ENCODE measurements at places on chromosomes 16 and 17. TPM values are rescaled to one million over a fixed set of nuclear protein-coding genes. Genes with fewer than 3 reads are reported as not detected.

SPAG5 gene
- 142 TPM for total RNA-seq

PRKCA gene
- total RNA-seq, result 73.3 TPM

GPR179 gene
- total RNA-seq, result 0.05 TPM

CCP110 gene
- total RNA-seq, result 25.5 TPM

DNA sequence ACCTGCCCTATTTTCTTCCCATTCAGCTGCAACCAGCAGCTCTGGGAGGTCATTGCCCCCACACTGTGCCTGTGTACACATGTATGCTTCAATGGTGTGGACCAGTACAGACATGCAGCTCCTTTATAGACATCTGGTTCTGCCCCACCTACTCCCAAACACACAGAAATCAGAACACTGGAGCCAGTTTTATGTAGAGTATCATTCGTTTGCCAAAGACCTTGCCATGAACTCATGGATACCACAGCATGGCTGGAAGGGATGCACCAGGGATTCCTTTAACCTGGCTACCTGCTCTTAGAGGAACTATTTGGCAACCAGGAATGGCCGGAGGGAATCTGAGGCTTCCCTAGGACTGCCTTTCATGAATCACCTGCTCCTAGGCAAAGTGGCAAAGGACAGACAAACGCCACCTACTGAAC, 60.4 kb downstream of the ZFHX3 start:
- DNase-seq, result no peak

DNA sequence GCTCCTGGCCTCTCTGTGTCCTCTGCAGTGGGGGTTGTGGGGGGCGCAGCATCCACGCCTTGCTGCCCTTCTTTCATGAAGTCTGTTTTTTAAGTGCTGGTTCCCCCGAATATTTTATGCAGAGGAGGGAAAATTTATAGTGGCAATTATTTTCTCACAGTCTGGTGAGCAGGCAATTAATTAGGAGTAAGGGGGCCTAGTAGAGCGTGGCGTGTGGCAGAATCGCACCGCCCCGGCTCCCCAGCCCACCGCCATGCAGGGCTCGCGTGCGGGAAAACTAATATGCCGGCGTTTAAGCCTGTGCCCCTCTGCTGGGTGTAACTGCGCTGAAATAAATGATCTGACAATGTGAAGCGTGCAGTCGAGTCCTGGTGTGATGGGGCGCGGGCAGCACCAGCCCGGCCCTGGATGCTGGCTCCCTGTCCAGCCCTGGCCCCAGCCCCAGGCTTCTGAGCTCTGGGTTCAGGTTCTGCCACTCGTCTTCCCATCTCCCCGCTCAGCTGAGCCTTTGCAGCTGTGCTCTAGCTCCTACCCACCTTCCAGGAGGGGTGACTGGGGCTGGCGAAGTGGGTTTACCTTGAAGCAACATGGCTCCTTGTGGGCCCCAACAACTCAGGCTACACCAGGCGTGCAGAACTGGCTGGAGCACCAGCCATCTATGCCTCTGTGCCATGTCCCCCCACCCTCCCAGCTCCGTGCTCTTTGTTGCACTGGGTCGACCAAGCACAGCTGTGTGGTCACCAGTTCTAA, 13.8 kb downstream of the ENGASE start:
- DNase-seq, result no peak

DNA sequence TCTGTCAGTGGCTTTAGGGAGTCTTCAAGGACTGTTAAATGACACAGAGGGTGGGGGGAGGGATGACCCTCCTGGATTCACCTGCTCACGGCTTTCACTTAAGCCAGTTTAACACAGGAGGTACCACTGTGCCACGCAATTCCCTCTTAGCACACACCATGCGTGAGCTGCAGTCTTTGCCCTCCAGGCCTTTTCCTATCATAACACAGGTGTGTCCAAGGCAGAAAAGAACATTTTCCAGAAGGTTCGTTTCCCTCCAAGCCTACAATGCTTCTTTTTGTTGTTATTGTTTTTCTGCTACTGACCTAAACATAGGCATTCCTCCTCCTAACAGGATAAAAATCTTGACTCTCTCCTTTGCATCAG, 1.1 kb downstream of the ZFHX3 start:
- no peak for DNase-seq

- DNase-seq, result no peak
Measured at GRCh38 chr17:2691069-2691871, 20.3 kb downstream of the CLUH start.

MFSD6L gene
- total RNA-seq, result 0.07 TPM

ARMC5 gene
- 7.9 TPM for total RNA-seq

DNA sequence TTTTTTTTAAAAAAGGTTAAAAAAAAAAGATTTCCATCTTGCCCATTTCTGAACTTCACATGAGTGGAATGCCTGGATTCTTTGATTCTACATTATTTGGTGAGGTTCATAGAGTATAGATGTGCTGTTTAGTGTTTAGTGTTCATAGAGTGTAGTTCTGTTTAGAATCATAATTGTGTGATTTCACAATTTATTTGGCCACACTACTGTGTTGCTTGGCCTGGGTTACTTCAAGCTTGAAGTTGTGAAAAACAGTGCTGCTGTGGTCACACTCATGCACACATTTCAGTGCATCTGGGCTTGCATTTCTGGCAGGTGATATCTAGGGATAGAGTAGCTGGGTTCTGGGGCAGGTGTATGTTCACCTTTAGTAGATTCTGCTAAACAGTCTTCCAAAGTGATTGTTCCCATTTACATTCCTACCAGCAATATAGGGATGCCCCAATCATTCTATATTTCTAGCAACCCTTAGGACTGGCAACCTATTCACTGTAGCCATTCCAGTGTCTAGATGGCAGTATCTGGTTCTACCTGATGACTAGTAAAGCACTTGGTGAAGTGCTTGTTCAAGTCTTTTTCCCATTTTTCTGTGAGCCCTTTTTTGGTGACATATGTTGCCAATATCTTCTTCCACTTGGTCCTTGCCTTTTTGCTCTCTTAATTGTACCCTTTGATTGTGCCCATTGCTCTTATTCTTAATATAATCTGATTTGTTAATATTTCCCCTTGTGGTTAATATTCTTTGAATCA, 50.6 kb upstream of the RBFOX3 start:
- no peak for DNase-seq

SSTR5 gene
- total RNA-seq, result not detected

DNA sequence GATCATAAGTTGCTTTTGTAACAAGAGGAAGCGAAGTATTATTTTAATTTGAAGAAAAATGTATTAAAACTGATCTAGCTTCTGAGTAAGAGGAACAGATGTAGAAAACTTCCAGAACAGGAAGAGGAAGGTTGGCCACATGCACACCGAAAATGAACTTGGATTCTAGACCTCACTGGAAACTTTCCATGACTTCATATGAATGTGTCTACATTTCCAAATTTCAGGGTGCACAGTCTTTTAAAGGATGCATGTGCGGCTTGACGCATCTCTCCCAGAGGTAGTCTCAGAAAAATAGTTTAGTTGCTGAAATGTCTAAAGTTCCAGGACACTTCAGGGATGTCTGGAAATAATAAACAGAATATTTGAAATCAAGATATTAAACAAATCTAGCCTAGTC, 275.1 kb upstream of the MYOCD start:
- DNase-seq, result no peak

CLDN7 gene
- total RNA-seq, result 0.72 TPM

- DNase-seq, result no peak
Measured at GRCh38 chr17:44922136-44922535, 6.8 kb upstream of the GFAP start.

DNA sequence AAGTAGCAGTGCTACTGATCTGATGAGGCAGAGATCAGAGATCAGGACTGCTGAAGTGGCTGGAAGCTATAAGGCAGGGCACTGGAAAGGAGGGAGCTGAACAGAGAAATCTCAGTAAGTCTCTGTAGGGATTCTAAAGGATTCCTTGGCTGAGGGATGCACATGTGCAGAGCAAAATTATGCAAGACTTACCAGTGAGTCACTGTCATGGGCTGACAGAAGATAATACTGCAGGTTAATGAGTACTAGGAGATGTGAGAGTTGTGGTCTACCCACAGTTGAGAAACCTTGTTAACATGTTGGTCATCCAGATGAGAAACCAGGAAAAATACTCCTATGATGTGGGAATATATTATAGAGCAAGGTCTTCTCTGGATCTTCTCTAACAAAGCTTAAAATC, 378.1 kb downstream of the HAPSTR1 start:
- no peak for DNase-seq

MAP3K14 gene
- total RNA-seq, result 50.3 TPM

- no peak for DNase-seq
Measured at GRCh38 chr16:66587881-66588600, 8.8 kb downstream of the CMTM2 start.

DNA sequence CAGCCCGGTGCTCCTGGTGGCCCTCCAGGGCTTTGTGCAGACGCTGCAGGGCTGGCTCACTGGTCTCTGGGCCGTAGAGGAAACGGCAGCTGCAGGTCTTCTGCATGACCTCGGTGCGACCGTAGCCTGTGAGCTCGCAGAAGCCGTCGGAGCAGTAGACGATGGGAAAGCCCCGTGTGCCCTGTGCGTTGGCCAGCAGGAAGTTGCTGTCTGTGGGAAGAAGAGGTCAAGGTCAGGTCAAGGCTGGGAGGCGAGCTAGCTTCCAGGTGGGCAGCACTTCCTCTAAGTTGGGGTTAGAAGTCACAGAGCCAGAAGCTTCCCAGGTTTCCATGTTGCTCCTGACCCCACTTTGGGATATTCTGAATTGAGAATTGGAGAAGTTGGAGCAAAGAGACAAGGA, 2.1 kb downstream of the KCNH4 start:
- DNase-seq, result peak; percentile 39

GRCh38 chr17:34487626-34488025, 91.8 kb upstream of the TMEM132E start:
- no peak for DNase-seq

TBC1D3L gene
- total RNA-seq, result 0.39 TPM

GRCh38 chr16:14629919-14630619, at the start of gene PARN:
PARN (minus strand) TSS chr16:14630260; CDS start chr16:14630125, 135 bp downstream.
- DNase-seq, result peak; percentile 99

GRCh38 chr16:87163637-87164036, 153.6 kb downstream of the C16orf95 start:
- no peak for DNase-seq

DNA sequence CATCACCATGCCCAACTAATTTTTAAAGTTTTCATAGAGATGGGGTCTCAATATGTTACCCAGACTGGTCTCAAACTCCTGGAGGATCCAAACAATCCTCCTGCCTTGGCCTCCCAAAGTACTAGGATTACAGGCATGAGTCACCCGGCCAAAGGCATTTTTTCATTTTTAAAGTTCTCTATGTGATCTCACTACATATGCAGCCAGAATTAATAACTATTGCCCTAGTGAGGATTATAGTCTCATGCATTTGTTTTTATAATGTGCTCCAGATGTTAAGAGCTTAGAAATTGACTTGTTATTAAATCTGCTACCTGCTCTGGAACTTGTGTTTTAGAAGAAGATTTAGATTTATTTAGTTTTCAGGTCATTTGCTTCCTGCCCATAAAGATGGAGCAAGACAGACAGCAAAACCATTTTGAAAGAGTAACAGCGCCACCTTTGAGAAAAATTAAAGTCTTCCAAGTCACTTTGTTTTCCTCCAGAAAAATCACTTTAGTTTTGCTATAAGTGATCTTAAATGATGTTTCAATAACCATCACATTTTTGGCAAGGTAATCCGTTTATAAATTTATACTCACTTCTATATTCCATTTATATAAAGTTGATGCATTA, 79.5 kb downstream of the CA4 start:
- no peak for DNase-seq

ARHGAP27 gene
- 43.5 TPM for total RNA-seq

DNA sequence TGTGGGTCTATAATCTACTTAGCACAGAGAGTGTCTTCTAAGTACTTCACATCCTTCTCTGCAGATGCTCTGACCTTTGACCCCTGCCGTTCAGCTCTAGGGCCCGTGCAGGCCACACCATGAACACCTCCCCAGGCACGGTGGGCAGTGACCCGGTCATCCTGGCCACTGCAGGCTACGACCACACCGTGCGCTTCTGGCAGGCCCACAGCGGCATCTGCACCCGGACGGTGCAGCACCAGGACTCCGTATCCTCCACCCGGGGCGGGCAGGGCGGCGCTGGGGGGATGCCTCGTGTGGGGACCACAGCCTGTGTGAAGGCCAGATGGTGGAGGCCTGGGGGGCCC, 686 bp downstream of the MLST8 start:
- no peak for DNase-seq

SOCS1 gene
- total RNA-seq, result 100.0 TPM

GRCh38 chr16:17414421-17414820, 56.3 kb downstream of the XYLT1 start:
- peak; percentile 69 for DNase-seq

DNA sequence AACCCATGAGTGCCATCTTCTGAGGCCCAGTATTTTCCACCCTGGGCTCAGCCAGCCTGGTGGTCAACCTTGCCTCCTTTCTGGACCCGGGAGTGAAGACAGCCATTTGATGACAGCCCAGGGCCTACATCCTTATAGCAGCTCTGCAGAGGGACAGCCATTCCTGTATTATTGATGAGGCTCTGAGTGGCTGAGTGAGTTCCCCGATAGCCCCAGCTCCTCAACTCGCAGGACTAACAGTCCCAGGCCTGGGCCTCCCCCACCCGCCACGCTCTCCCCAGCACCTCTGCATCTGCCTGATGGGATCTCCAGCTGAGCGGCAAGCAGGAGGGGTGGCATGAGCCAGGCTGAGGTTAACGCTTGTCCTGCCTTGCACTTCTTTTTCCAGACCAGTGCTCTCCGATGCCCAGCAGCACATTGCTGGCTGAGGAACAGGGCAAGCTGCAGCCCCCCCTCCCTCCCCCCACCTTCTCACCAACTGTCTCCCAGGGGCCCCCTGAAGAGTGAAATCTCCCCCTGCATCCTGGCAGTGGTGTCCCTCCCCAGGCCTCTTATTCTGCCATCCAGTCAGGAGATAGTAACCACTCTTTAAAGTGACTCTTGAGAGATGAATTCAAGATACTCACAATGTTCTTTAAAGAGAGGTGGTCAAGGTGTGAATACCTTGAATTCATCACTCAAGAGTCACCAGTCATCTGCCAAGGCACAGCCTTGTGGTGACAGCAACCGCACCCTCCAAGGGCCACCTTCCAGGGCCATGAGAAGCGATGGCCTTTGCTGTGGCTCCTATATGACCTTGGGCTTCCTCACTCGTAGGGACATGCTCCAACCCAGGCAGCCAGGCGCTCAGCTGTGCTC, 23.5 kb downstream of the CACNG5 start:
- no peak for DNase-seq

DNA sequence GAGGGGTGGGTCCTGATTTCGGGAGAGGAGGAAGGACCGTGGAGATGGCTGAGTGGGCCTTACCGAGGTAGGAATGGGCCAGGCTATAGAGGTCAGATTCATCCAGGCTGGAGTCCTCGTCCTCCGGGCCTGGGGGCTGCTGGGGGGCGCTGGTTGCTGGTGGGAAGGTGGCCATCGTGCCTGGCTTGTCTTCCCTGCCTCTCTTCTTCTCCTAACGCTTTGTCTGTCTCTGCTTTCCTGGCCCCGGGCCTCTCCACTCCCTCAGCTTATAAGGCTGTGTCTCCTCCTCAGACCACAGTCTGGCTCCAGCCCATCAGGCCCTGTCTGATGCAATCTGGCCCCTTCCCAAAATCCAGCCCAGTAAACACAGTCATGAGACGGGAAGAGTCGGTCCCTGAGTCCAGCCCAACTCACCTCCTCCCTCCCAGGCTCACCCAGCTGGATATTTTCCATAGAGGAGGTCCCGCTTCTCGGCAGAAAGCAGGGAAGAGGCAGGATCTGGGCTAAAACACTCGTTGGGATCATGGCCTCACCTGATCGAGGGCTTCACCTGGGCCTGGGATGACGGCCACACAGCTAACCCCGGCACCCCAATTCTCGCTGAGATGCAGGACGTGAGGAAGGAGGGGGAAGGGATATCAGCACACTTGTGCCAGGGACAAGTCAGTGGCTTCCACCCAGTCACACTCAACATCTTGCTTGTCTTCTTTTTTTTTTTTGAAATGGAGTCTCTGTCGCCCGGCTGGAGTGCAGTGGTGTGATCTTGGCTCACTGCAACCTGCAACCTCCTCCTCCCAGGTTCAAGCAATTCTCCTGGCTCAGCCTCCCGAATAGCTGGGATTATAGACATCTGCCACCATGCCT, at the start of gene NUPR1:
NUPR1 (minus strand) TSS at position 242 of the 864 bp plus-strand sequence; CDS start at position 175, 67 bp downstream.
- DNase-seq, result no peak
